ENCODE measurements at places on chromosomes 5 and 9. TPM values are rescaled to one million over a fixed set of nuclear protein-coding genes. Genes with fewer than 3 reads are reported as not detected.

The FRRS1L gene
- 2.3 TPM for total RNA-seq

The WDR38 gene
- total RNA-seq: not detected

The ZFP37 gene
- 1.1 TPM for total RNA-seq

The BAAT gene
- total RNA-seq: 0.08 TPM

GRCh38 chr9:117521293-117521692, 106.4 kb upstream of the ASTN2 start:
- H3K36me3 ChIP-seq: no peaks in the 10 kb centered on the region
- no peak overlapping the region for H3K27ac ChIP-seq
- no peaks in the 10 kb centered on the region for H3K27me3 ChIP-seq
- no peak overlapping the region for H3K4me3 ChIP-seq

- no peak overlapping the region for H3K27ac ChIP-seq
- H3K4me3 ChIP-seq: no peak overlapping the region
- DNase-seq: no peak
- H3K4me1 ChIP-seq: no peaks in the 10 kb centered on the region
- H3K36me3 ChIP-seq: no peaks in the 10 kb centered on the region
Measured at GRCh38 chr5:158929552-158930218, 170.0 kb downstream of the EBF1 start.

DNA sequence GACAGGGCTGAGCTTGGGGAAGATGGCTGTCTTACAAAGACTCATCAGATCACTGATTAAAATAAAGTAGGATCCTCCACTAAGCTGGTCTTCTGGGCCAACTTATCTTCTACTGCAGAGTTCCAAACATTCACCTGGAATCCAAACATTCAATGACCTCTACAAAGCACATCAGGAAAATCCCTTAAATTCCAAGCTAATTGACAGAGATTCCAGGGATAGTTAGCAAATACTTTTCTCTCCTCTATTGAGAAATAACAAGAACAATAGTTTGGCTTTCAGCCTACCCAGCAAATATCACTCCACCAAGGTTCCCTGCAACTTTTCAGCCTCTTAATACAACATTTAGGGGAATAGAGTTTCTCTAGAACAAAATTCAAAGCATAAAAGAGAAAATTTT, 140.6 kb upstream of the LIFR start:
- DNase-seq: no peak
- H3K4me3 ChIP-seq: no peak overlapping the region
- H3K4me1 ChIP-seq: peaks cover 21% of the 10 kb centered on the region

- no peak overlapping the region for H3K4me3 ChIP-seq
- no peak overlapping the region for H3K27ac ChIP-seq
- no peaks in the 10 kb centered on the region for H3K36me3 ChIP-seq
Measured at GRCh38 chr5:156329171-156329611, 2.2 kb downstream of the SGCD start.

DNA sequence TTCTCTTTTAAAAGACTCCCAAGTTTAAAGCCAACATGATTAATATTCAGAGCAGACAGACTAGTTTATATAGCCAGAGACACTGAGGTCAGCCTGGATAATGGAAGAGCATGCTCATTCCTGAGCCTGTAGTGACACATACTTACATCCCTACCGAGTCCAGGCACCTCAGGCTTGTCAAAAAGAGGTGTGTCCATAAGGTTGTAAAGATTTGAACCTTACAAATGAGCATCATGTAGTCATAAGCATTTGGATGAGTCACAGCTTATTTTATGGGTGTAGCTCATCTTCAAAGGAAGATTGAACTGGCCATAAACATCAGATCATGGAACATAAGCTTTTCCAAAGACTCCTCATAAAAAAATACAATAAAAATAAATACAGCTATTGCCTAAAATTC, 333.5 kb downstream of the EFNA5 start:
- H3K27me3 ChIP-seq: no peaks in the 10 kb centered on the region
- no peak overlapping the region for H3K4me3 ChIP-seq
- DNase-seq: peak; percentile 10
- no peak overlapping the region for H3K27ac ChIP-seq
- no peaks in the 10 kb centered on the region for H3K4me1 ChIP-seq

DNA sequence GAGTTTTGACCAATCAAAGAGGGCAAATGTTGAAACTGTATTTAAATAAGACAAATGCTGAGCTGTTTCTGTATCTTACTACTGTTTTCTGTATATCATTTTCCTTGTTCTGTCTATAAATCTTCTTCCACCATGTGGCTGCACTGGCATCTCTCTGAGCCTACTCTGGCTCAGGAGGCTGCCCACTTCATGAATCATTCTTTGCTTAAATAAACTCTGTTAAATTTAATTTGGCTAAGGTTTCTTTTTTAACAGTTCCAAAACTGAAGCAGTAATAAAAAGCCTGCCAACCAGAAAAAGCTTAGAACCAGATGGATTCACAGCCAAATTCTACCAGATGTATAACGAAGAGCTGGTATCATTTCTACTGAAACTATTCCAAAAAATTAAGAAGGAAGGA, 40.2 kb upstream of the TAS2R1 start:
- H3K27me3 ChIP-seq: no peaks in the 10 kb centered on the region
- H3K27ac ChIP-seq: no peak overlapping the region
- no peak for DNase-seq
- no peaks in the 10 kb centered on the region for H3K36me3 ChIP-seq
- H3K4me3 ChIP-seq: no peak overlapping the region

- DNase-seq: no peak
- no peak overlapping the region for H3K4me3 ChIP-seq
- no peaks in the 10 kb centered on the region for H3K4me1 ChIP-seq
- no peaks in the 10 kb centered on the region for H3K27me3 ChIP-seq
- no peaks in the 10 kb centered on the region for H3K36me3 ChIP-seq
Measured at GRCh38 chr9:93996863-93997262, 41.7 kb upstream of the BARX1 start.

DNA sequence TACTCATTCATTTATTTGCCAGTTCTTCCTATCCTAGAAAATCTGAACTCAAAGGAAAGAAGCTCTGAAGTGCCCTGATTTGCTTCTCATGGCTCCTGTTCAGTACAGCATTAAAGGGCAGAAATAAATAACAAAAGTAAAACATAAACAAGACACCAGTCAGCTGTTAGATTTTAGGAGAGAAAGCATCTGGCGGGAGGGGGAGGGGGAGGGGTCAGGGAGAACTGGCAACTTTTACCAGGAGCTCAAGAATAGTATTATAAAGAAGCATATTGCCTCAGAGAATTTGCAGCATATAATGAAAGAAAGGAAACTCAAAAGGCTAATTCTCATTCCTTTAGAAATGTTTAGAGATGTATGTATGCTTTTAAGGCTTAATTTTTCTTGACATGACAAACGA, 68.1 kb downstream of the SEMA6A start:
- H3K27me3 ChIP-seq: no peaks in the 10 kb centered on the region
- H3K4me1 ChIP-seq: no peaks in the 10 kb centered on the region
- no peak for DNase-seq
- no peak overlapping the region for H3K4me3 ChIP-seq

- no peak for DNase-seq
- H3K4me1 ChIP-seq: no peaks in the 10 kb centered on the region
- H3K4me3 ChIP-seq: no peak overlapping the region
- no peaks in the 10 kb centered on the region for H3K36me3 ChIP-seq
- H3K27me3 ChIP-seq: no peaks in the 10 kb centered on the region
Measured at GRCh38 chr9:38154501-38155421, 85.7 kb upstream of the SHB start.

DNA sequence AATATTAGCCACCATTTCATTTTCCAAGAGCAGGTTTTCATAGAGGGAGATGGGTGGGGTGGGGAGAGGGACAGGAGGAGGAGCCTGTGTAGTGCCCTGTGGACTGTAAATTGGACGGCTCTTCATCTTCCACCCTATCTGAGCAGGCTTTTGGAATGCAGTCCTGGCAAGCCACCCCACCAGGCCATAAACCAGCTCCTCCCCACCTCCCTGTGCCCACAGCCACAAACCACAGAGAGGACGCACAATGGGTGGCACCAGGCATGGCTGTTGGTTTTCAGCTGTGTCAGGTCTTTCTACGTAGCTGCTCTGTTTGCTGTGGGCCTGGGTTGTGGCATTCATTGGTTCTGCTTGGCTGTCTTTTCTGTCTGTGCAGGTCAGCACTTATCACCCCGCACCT, 58.0 kb downstream of the PLAC8L1 start:
- H3K27me3 ChIP-seq: no peaks in the 10 kb centered on the region
- no peak overlapping the region for H3K4me3 ChIP-seq
- H3K27ac ChIP-seq: no peak overlapping the region
- peaks cover 2% of the 10 kb centered on the region for H3K4me1 ChIP-seq
- no peak for DNase-seq

- no peaks in the 10 kb centered on the region for H3K36me3 ChIP-seq
- no peak overlapping the region for H3K4me3 ChIP-seq
- H3K27ac ChIP-seq: no peak overlapping the region
- H3K4me1 ChIP-seq: no peaks in the 10 kb centered on the region
- no peaks in the 10 kb centered on the region for H3K27me3 ChIP-seq
Measured at GRCh38 chr5:172564883-172565282, 76.2 kb upstream of the NEURL1B start.

DNA sequence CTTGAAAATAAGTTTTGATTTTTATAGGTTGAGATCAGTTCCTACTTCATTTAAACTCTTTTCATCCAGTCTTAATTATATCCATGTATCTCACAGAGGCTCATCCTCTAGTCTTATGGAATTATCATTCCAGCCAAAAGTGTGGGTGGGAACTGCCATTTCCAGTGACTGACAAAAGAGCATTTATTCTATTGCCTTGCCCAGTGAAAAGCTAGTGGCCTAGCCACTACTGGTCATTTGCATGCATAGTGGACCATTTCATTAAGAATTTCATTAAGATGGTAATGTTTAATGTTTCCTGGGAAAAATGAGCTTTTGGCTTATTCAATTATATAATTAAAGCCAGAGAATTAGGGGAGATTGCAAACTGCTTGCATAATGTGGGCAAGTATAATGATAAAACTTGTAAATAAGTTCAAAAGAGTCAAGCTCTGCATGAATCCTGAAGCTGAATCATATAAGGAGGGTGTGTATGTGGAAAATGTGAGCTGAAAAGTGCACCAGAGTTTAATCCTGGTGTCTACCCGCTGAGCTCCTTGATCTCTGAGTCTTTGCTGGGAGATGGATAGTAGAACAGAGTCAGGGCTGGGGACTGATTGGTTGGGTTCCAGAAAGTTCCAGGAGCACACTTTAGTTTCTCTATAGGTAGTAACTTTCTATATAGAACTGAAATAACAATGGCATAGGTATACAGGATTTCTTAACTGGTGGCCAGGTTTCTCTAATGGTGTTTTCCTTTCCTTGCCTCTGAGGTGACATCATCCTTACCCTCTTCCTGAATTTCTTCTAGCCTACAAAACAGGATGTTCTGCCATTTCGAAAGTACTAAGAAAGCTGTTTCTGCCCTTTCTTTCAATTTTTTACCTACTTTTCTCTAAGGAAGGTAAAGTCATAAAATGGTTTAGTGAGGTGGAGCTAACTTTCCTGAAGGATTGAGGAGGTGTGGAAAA, 78.5 kb downstream of the KIF4B start:
- 0 out of 2 replicates have a peak, but pooled peaks cover 3% of the 10 kb centered on the region for H3K27me3 ChIP-seq
- no peaks in the 10 kb centered on the region for H3K4me1 ChIP-seq
- H3K36me3 ChIP-seq: no peaks in the 10 kb centered on the region
- H3K4me3 ChIP-seq: no peak overlapping the region

- no peak for DNase-seq
- H3K4me1 ChIP-seq: peaks cover 18% of the 10 kb centered on the region
- no peaks in the 10 kb centered on the region for H3K36me3 ChIP-seq
- H3K27ac ChIP-seq: peak overlapping the region; percentile 79
- no peak overlapping the region for H3K4me3 ChIP-seq
- no peaks in the 10 kb centered on the region for H3K27me3 ChIP-seq
Measured at GRCh38 chr5:13976867-13977830, 32.7 kb upstream of the DNAH5 start.

- H3K4me1 ChIP-seq: peaks cover 7% of the 10 kb centered on the region
- H3K27me3 ChIP-seq: no peaks in the 10 kb centered on the region
- H3K27ac ChIP-seq: peak overlapping the region; percentile 95
- no peak for DNase-seq
- peaks cover 9% of the 10 kb centered on the region for H3K36me3 ChIP-seq
Measured at GRCh38 chr9:122930541-122931225, 629 bp downstream of the ZBTB26 start.
